ENCODE measurements at places on chromosomes 7 and 10.

GRCh38 chr7:139602143-139602722 is 78.7 kb downstream of the CLEC2L start:
- no peak for DNase-seq

DNA sequence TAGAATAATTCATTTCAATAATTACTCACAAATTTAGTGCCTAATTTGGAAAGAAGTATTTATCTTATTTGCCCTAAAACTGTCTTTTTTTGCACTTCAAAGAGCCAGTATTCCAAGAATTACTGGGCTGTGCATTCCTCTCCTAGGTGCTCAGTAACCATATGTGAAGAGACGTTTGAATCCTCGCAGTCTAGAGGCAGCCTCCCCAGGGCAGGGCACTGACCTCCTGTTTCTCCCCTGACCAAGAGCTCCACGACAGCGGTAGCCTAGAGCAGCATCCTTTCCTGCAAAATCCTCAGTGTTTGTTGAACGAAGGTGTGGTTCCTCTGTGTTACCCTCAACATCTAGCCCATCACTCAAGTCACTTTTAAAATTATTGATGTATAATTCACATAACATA is 113.1 kb downstream of the EEPD1 start:
- no peak for DNase-seq

GRCh38 chr10:131211146-131211545 is 100.4 kb downstream of the TCERG1L start:
- no peak for DNase-seq

GRCh38 chr7:116593359-116594075 is 68.7 kb downstream of the CAV1 start:
- no peak for DNase-seq

All from glomerular endothelial cell (primary cell).